ENCODE measurements at places on chromosomes 13 and 19. TPM values are rescaled to one million over a fixed set of nuclear protein-coding genes. Genes with fewer than 3 reads are reported as not detected.

OSCAR gene
- 0.09 TPM for total RNA-seq

RDH8 gene
- not detected for total RNA-seq

STX10 gene
- total RNA-seq = 33.6 TPM

ZNF486 gene
- total RNA-seq = 6.9 TPM

ZNF610 gene
- 4.3 TPM for total RNA-seq

ANGPTL4 gene
- total RNA-seq = 1.2 TPM

ZNF223 gene
- total RNA-seq = 7.4 TPM

PSG11 gene
- 0.75 TPM for total RNA-seq

YIPF2 gene
- 37.4 TPM for total RNA-seq

MCEMP1 gene
- total RNA-seq = not detected

KL gene
- 4.2 TPM for total RNA-seq

WDR88 gene
- total RNA-seq = 0.09 TPM

GIPC3 gene
- total RNA-seq = 0.22 TPM

CLEC17A gene
- not detected for total RNA-seq

PCDH9 gene
- 8.3 TPM for total RNA-seq

ACP7 gene
- 0.09 TPM for total RNA-seq

B3GLCT gene
- total RNA-seq = 27.0 TPM

LILRB1 gene
- total RNA-seq = 0.53 TPM

UBE2L5 gene
- 0.18 TPM for total RNA-seq

FXYD5 gene
- 13.3 TPM for total RNA-seq

UTP14C gene
- 16.9 TPM for total RNA-seq

DPF1 gene
- total RNA-seq = 2.0 TPM
